ENCODE measurements at places on chromosomes 6 and 20.
A peak's percentile ranks its signal among the peaks of the same experiment; 100 is the strongest.

DNA sequence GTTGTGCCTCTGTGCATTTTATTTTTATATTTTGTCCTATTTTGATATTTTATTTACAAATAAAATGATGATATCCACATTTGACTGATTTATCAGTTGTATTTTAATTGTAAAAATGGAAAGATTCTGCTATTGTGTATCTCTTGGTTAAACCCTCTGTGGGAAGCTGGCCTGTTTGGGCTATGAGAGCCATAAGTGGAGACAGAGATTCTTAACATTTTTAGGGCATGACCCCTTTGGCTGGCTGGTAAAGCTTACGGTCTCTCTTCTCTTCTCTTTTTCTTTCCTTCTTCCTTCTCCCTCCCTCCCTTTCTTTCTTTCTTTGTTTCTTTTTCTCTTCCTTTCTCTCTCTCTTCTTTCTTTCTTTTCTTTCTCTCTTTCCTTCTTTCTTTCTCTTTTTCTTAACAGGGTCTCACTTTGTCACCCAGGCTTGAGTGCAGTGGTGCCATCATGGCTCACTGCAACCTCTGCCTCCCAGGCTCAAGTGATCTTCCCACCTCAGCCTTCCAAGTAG lies 172.3 kb upstream of the CDYL start:
- no peak for DNase-seq

- no peak for DNase-seq
These were observed 211.8 kb upstream of the CITED2 start for GRCh38 chr6:139586273-139586672.

DNA sequence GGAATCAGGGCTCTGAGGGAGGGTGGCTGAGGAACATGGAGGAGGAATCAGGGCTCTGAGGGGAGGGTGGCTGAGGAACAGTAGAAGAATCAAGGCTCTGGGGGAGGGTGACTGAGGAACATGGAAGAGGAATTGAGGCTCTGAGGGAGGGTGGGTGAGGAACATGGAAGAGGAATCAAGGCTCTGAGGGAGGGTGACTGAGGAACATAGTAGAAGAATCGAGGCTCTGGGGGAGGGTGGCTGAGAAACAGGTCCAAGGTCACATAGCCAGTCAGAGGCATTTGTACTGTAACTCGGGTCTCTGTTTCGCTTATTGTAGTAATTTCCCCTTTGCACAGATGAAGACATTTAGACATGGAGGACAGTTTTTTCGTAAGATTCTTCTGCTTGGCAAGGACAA lies 164.8 kb downstream of the SOBP start:
- DNase-seq, result no peak

DNA sequence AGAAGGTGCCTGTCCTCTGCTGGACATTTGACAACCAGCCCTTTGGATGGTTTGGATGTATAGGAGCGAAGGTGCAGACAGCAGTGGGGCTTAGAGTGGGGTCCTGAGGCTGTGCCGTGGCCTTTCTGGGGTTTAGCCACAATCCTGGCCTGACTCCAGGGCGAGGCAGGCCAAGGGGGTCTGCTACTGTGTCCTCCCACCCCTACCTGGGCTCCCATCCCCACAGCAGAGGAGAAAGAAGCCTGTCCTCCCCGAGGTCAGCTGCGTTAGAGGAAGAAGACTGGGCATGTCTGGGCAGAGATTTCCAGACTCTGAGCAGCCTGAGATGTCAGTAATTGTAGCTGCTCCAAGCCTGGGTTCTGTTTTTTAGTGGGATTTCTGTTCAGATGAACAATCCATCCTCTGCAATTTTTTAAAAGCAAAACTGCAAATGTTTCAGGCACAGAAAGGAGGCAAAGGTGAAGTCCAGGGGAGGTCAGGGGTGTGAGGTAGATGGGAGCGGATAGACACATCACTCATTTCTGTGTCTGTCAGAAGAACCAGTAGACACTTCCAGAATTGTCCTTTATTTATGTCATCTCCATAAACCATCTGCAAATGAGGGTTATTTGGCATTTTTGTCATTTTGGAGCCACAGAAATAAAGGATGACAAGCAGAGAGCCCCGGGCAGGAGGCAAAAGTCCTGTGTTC lies 1.3 kb upstream of the CDKN1A start:
- DNase-seq, result peak; percentile 42

DNA sequence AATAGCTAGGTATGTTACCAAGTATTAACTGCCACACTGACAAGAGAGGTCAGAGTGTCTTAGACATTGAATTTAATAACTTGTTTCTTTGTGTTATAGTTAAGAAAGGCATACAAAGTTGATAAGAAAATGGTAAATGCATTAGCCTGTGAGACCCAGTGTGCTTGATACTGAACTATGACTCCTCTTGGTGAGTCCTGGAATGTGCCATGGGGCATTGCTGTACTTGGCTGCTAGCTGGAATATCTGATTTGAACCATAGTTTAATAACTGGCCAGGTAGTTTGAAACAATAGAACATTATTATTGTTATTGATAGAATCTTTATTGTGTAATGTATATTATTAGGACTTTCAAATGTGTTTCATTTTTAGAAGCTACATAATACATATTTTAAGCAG lies 70.0 kb downstream of the ZFAND3 start:
- no peak for DNase-seq

GRCh38 chr6:134632024-134632423 lies 314.1 kb upstream of the SGK1 start:
- no peak for DNase-seq

- DNase-seq, result no peak
These were observed 174.5 kb upstream of the MOCS1 start for GRCh38 chr6:40108736-40109135.

DNA sequence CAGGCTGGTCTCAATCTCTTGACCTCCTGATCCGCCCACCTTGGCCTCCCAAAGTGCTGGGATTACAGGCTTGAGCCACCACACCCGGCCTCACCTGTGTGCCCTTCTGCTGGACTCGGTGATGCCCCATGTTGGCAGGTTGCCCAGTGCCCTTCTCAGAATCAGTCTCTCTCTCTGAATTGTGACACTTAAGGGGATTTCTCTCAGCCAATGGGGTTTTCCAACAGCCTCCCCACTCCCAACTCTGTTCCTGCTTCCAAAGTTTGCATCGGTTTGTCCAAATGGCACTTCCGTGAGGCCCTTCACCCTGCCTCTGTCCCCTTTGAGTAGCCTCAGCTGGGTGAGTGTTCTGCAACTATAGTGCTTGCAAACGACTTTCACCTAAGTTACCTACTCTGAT lies 3.1 kb upstream of the MRPS10 start:
- DNase-seq, result no peak

- DNase-seq, result no peak
These were observed 83.9 kb downstream of the KCNB1 start for GRCh38 chr20:49398401-49399144.

- DNase-seq, result no peak
These were observed 14.1 kb downstream of the ANKRD60 start for GRCh38 chr20:58214310-58214709.

Data from NCI-H510A treated with DMSO at 0.1 percent for 48 hours (cell line).